ENCODE measurements at places on chromosomes 2 and 18.

DNA sequence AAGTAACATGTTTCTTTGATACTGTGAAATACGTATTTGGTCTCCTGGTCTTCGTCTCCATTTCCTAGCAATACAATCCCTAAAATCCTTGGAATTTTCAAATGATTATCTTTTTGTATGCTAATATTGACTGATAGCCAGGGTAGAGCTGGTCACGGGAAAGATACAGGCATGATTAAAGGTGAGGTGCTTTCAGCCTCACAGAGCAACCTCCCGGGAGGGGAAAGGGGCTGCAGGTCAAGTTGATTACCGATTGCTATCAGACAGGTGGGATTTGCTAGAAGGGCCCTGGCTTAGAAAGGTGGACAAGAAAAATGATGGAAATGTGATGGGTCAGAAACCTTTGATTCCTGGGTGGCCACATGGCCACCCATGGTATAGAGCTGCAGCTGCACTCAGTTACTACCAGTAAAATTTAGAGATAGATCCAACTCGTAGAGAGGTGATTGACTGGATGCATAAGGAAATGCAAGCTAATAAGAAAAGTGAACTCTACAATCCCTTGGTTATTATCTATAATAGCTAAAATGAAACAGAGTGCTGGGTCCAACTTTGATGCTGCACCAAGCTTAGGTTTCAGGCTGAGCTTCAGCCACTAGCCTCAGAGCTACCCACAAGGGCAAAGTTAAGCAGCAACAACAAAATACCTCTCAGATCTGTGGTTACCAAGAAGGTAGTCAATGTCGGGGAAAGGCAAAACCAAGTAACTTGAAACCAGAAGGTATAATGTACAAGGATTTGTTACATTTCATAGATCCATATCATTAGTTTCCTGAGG is 15.3 kb downstream of the YPEL5 start:
- no peak for DNase-seq

DNA sequence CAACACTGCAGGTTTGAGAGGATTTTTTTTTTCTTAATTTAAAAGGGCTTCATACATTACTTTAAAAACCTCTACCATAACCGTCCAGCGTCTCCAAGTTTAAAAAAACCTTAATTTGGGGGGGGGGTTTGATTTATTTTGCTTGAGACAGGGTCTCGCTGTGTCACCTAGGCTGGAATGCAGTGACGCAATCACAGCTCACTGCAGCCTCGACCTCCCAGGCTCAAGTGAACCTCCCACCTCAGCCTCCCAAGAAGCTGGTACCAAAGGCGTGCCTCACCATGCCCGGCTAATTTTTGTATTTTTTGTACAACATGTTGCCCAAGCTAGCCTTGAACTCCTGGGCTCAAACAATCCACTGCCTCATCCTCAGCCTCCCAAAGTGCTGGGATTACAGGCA is 36.9 kb downstream of the ADAM17 start:
- no peak for DNase-seq

DNA sequence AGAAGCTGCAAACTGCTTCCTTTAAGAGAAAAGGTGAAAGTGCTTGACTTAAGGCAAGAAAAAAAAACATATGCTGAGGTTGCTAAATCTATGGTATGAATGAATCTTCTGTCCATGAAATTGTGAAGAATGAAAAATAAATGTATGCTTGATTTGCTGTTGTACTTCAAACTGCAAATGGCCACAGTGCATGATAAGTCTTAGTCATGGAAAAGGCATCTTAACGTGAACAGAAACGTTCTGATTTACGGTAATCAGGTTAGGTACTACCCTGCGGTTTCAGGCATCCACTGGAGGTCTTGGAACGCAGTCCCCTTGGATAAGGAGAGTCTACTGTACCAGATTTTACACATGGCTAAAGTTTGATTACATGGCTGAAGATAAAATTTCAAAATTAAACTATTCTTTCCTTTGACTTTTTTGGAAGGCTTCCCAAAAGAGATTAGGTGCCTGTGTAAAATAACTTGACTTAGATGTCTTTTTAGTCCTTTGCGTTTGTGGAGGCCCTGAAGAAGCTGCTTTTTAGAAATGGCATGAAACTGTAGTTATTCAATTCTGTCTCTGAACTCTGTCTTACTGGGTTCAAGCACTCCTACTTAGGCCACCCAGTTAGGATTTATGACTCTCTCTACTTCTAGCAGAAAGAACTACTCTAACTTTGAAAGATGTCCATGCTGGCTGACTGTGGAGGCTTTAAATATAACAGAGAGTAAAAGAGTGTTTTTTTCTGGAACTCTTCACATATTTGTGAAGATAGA is 35.9 kb upstream of the SCN9A start:
- DNase-seq: no peak

GRCh38 chr2:23073671-23074070 is 311.3 kb upstream of the KLHL29 start:
- no peak for DNase-seq

All from NCI-H1436 treated with DMSO at 0.1 percent for 48 hours (cell line).